ELR (cell line): ENCODE measurements at places on chromosomes 6 and 20.

GRCh38 chr6:978937-979685 is 286.2 kb upstream of the EXOC2 start:
- no peak for DNase-seq

- no peak for DNase-seq
Measured at GRCh38 chr20:59585714-59586409, 18.5 kb upstream of the PHACTR3 start.

GRCh38 chr20:16158976-16159286 is 414.3 kb downstream of the KIF16B start:
- no peak for DNase-seq

- peak; percentile 35 for DNase-seq
Measured at GRCh38 chr6:1388630-1389368, 577 bp upstream of the FOXF2 start.

DNA sequence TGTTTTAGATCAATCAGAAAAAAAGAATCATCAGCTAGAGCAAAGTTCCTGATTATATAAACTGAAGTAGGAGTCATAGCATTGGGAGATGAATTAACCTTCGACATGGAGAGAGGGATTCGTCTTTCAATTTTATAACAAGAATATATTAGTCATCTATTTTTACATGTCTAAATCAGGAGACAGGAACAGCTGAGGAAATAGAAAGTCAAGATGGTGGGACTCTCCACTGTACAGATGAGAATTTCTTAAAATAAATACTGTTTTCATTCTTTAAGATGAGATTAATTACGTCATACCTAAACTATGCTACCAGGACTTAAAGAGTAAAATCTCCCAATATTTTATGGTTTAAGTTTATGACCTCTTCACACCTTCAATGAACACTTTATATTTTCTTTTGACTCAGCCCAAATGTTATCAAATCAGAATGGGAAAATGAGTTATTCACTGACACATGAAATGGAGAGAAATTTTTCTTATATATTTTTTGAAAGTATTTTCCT is 1137.7 kb downstream of the EPHA7 start:
- no peak for DNase-seq

- no peak for DNase-seq
Measured at GRCh38 chr6:22444330-22444729, 125.0 kb upstream of the HDGFL1 start.

- DNase-seq, result no peak
Measured at GRCh38 chr20:40956542-40957264, 71.9 kb upstream of the TOP1 start.

DNA sequence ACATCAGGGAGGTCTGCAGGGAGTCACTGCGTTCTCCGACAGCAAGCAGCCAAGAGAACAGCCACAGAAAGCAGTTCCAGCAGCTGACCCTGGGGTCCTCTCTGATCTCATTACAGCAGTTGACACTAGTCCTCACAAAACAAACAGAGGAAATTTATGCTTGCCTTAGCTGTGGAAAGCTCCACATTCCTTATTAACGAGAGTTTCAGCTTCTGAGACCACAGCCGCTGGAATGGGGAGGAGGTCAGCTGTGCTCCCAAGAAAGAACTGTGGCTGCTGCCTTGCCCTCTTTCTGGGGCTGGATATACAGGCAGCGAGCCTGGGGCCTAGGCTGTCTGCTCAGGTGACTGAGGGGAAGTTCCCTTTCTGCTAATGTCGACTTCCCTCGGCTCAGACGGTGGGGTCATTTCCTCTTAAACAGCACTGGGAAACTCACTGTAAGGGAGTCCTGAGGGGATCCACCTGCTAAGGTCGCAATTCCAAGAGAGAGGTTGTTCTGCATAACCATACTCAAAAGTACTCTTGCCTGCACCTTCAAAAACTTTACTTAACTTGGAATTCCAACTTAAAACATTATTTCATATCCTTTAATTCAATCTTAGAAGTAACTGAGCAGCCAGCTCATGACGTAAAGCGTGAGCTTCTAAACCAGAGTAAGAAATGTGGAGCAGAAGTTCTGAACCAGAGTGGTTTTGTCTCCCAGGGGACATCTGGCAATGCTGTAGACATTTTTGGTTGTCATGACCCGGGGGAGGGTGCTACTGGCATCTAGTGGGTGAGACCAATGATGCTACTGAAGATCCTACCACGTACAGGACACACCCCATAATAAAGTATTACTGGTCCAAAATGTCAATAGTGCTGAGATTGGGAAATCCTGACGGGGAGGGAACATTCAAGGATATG is 80.3 kb downstream of the BACH2 start:
- DNase-seq, result no peak

- DNase-seq, result no peak
Measured at GRCh38 chr6:86888301-86888700, 49.0 kb upstream of the HTR1E start.

DNA sequence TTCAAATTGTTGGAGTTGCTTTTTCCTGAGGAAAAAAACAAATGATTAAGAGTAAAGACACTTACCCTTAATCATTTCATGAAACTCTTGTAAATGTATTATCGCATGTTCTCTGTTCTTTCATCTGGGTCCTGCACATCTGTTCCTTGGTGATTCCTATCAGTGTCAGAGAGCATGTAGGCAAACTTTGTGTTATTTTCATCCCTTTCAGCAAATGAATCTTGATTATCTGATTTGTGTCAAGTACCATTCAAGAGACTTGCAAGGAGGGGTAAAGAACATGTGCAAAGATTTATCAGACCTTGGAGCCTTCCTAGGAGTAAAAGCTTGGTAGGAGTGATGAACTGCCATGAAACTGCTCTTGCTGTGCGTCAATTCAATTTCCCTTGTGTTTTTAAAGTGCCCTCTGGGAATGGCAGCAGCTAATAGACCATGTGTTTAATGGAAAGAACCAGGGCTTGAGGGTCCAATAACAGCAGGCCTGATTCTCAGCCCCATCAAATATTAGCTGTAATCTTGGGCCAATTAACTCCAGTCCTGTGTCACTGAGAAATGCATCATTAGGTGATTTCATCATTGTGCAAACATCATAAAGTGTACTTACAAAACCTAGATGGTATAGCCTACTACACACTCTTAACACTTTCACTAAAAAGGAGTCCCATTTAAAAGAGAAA is 118.9 kb upstream of the CEP85L start:
- no peak for DNase-seq

GRCh38 chr6:122405417-122405816 is 6.0 kb downstream of the HSF2 start:
- DNase-seq, result peak; percentile 41

- no peak for DNase-seq
Measured at GRCh38 chr6:118648866-118649554, 2.4 kb downstream of the CEP85L start.

DNA sequence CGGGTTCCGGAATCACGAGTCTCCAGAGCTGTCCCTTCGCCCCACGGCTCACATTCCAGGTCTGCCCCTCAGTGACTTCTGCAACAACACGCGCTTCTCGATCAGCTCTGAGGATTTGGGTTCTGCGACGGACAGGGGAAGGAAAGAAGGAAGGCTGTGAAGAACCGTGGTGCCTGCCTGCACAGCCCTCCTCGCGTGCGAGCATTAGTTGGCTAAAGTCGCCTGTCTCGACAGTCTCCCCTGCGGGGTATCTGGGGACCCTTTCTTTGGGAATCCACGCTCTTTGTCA is 23.1 kb downstream of the VPS52 start:
- DNase-seq, result peak; percentile 69

DNA sequence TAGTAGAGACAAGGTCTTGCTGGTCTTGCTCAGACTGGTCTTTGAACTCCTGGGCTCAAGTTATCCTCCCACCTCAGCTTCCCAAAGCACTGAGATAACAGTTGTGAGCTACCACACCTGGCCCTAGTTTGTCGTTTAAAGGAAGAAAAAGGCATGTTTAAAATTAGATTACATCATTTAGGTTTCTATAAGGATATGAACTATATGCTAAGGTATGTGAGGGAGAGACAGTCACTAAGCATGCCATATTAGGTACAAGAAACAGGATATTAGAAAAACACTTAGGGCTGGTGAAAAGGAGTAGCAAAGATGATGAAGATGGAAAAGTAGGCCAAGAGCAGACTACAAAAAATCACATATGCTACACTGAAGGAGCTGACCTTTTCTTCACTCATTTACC is 106.4 kb downstream of the ASCC3 start:
- peak; percentile 43 for DNase-seq

GRCh38 chr6:40668203-40668602 is 81.0 kb upstream of the LRFN2 start:
- DNase-seq, result no peak

DNA sequence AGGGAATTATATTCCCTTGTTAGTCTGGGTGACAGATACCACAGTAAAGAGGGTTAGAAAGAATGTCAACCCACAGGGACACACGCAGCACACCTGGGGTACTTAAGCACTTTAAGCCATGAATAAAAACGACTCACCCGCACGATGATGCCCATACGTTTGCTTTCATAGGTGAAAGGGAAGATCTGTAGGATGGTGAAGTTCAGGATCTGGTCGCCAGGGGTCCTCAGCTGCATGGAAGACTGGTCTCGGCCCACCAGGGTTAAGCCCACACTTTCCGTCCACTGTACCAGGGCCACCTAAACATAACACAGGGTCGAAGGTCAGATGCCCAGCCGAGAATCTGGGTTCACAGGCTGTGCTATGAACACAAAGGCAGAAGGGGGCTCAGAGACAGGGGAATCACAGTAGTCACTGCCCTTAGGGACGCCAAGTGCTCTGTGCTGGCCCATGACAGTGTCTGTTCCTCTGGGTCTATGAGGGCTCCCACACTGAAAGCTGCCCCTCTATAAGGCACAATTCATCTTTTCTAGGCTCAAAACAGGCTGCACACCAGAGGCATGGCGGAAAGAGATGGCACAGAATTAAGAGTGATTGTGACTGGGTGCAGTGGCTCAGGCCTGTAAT is 96.8 kb upstream of the NFATC2 start:
- peak; percentile 81 for DNase-seq

DNA sequence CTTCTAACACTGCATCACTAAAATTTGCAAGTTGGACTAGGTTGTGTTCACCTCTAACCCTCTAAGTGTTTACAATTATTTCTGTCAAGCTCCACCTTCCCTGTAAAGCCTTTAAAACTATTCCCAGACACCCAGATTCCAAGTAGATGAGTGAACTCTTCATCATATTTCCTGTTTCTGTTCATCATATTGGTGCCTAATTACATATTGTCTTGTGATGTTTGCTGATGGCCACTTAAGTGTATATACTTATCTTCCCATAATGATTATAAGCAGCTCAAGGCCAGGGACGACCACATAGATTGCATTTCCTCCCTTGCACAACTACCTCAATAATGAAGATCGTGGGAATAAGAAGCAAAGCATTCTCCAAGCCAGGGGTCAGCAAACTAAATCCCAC is 16.8 kb downstream of the TNFRSF21 start:
- peak; percentile 84 for DNase-seq

GRCh38 chr6:148307405-148307804 is 35.2 kb upstream of the SASH1 start:
- peak; percentile 36 for DNase-seq

DNA sequence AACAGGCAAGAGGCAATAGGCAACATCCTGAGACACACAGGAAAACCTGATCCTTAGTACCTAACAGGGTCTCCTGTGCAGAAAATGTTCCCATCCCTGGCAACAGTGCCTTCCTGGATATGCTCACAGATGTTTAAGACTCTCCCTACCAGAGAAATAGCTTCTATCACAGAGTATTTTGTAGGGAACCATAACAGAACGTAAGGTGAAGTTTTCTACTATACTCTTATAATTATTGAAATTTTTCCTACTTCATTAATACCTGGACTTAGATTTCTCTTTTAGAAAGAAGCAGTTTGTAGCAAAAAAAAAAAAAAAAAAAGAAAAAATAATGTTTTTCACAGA is 33.5 kb upstream of the LGSN start:
- no peak for DNase-seq

- DNase-seq, result no peak
Measured at GRCh38 chr6:95725344-95725743, 148.0 kb downstream of the MANEA start.

GRCh38 chr6:144265390-144265789 is 19.7 kb upstream of the UTRN start:
- DNase-seq, result peak; percentile 94

GRCh38 chr6:165766026-165766425 is 103.0 kb upstream of the PDE10A start:
- DNase-seq, result no peak

- DNase-seq, result no peak
Measured at GRCh38 chr6:40293460-40294185, 293.5 kb downstream of the LRFN2 start.
